ENCODE measurements at places on chromosomes 6 and 20. TPM values are rescaled to one million over a fixed set of nuclear protein-coding genes. Genes with fewer than 3 reads are reported as not detected.

KIFC1 gene
- total RNA-seq: 0.13 TPM

PROCR gene
- 56.0 TPM for total RNA-seq

HLA-DRB1 gene
- total RNA-seq: 17.1 TPM

ANKRD66 gene
- not detected for total RNA-seq

CALHM5 gene
- 1.3 TPM for total RNA-seq

MLN gene
- total RNA-seq: not detected

TFAP2D gene
- not detected for total RNA-seq

GRCh38 chr6:1378065-1379016, 11.0 kb upstream of the FOXF2 start:
- no peak for DNase-seq

- DNase-seq: no peak
These were observed 339.7 kb downstream of the TBC1D32 start for GRCh38 chr6:120994573-120994967.

DNA sequence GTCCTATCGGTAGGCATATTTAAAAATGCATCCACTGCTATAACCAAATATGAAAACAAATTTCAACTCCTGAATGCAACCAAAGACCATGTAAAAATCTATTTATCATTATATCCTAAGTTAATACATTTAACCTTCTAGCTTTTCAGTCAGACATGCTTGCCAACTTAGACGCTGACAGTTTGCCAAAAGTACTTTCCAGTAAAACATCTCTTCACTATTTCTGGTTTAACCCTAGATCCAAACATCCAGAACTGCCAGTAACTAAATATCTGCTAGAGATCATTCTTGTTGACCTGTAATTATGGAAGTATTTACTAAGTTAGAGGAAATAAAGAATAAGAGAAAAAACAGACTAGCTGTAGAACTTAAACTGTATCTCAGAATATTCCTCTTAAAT, 210.2 kb upstream of the THEMIS start:
- no peak for DNase-seq

DNA sequence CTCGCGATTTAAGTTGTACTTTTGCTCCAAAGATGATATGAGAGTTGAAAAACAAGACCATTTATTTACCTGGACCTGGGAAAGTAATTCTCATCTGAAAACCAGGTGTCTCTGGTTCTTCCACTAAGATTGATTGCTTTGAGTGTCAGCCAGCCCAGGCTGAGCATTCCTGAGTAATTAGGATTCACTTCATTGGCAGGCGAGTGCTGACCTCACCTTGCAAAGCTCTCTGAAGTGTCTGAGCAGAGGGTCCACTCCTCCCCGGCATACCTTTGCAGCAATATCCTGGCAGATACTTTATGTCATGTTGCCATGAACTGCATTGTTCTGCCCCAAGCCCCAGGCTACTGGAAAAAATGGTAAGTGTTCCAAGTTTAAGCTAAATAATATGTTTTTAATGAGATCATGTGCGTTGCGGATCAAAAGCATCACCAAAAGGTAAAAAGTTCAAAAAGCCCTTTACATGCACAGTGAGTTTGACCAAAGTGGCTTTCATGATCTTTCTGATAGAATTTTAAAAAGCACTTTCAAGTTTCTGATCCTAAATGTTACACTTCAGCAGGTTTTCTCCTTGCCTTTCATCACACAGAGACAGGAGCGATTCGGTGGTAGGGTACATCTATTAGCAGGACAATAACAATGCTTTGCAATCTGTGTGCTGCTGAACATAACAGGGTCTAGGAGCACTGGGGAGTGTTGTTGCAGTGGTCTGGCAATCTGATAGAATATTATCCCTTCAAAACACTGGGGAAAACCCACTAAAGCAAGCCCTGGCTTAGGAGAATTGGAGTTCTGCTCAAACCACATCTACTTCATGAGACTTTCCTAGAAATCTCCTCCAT, 127.8 kb upstream of the EEF1E1 start:
- DNase-seq: no peak

DNA sequence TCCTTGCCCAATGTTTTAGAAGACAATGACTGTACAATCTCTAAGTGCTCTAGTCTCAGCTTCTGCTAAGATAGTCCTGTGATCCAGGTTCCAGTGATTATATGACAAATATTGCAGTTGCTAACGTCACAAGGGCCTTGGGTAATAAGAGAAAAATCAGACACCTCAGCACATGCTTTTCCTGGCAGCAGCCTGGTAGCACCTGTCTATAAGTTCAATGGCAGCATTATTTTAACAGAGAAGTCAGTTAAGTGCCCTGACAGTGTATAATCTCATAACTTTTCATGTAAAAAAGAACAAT, 121.3 kb upstream of the BCLAF1 start:
- DNase-seq: no peak

- DNase-seq: no peak
These were observed 450.3 kb upstream of the BTBD3 start for GRCh38 chr20:11467436-11467835.

GRCh38 chr6:23637296-23637695, 488.7 kb upstream of the NRSN1 start:
- DNase-seq: no peak

- no peak for DNase-seq
These were observed 125.2 kb downstream of the PHACTR3 start for GRCh38 chr20:59729506-59729905.

DNA sequence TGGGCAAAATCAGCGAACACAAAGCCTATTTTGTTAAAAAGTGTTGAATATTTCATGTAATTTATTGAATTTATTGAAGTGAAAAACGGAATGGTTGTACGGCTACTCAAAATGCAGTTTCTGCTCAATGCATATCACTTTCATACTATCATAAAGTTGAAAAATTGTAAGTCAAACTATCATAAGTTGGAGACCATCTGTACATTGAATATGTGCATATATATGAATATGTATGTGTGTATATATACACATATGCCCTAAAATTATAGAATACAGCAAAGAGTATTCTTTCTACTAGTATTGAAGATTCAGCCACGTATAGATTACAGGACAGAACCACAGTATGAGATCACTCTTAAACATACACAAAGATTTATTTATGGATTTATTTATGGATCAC, 499.0 kb upstream of the SULF2 start:
- DNase-seq: no peak

DNA sequence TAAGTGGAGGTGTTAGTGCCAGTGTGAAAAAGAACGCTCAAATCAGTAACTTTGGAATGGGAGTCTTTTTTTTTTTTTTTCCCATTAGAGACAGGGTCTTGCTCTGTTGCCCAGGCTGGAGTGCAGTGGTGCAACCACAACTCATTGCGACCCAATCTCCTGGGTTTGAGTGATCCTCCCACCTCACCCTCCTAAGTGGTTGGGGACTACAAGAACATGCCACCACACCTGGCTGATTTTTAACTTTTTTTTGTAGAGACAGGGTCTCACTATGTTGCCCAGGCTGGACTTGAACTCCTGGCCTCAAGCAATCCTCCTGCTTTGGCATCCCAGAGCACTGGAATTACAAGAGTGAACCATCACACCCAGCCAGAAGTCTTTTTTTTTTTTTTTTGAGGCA, 19.7 kb downstream of the LATS1 start:
- no peak for DNase-seq

DNA sequence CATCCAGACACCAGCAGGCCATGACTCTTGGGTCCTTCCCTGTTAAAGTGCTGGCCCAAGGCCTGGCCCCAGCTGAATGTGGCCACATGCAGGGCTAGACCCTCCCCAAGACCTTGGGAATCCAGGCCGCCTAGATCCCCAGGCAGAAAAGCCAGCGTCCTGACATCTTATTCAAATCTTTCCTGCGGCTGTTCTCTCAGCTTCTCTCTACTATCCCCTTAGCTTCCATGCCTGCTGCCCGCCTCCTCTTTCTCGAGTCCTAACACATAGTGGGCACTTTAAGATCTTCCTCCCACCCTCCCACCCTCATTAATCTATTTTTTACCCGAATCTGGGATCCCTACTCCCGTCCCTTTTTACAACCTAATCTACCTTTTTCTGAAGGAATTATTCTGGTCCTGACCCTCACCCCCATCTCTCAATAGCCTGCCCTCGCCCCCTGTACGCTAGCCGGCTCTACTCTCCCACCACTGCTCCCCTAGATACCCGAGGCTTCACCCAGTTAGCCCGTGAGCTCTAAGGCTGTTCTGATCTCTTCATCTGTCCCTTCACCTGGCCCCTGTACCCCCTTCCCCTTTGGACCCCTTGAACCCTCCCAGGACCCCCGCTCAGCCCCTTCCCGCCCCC, at the start of gene CCHCR1:
Gene CCHCR1 (minus strand): TSS at position 290 of the 627 bp plus-strand sequence. CDS start 202 bp downstream, at position 88.
- no peak for DNase-seq

DNA sequence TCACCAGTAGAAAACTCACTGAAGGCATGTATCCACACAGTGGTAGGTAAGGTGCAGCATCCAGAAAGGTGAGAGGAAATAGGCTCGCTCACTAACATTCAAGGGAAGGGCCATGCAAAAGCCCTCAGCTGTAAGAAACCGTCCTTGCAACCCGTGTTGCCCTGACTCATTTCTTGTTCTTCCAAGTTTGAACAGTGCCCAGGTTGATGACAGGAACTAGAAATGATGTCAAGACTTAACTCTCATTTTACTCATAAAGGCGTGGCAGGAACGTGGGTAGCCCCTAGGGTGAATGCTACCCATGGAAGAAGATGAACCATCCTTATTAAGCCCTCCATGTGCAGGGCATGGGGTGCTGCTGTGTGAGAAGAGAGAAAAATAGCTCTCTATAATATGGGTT, 187.6 kb downstream of the CD83 start:
- no peak for DNase-seq

DNA sequence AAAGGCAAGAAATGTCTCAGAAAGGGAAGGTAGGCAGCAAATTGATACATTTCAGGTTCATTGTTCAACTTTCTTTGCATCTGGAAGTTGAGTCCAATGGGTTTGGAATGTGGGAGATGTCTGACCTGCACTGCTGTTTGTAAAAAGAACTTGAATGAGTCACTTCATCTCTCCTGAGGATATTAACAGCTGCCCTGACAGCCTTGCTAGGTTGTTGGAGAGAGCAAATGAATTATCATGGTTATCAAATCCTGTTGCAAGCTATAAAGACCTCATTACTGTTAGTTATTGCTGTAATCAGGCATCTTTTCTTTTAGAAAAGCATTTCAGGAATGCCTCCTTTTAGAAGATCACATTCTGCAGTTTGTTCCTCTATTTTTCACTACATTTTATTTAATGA, 23.0 kb upstream of the FLRT3 start:
- DNase-seq: no peak

DNA sequence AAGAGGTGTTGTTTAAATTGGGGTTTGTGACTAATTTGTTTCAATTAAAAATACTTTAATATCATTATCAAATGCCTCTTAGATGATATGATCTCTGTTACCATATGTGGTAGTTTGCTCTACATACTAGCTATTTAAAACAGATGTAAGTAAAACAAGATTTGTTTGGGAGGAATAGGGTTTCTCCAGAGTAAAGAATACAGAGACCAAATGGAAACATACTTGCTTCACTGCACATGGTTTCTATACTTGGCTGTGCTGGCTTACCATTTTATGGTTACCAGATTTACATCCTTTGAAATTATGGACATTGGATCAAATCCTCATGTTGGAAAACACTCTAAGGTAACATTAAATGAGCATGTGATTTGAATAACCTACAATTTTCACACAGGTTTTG, 588.3 kb downstream of the CD109 start:
- no peak for DNase-seq

DNA sequence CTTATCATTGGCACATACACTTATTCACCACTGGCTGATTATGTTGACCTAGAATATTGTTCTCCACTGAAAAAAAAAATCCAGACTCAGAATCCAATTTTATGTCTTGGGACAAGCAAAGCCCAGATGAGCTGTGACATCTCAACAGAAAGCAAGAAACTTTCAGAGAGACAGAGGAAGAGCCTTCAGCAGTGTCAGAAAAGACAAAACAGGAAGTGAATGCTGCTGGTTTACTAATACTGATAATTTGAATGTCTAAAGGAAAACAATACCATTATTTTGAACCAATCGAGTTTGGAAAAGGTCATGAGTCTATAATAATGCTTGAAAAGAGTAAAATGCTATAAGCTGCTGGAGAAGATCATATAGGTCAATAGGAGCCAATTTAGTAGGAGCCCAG, 179.8 kb upstream of the RIMS1 start:
- no peak for DNase-seq

DNA sequence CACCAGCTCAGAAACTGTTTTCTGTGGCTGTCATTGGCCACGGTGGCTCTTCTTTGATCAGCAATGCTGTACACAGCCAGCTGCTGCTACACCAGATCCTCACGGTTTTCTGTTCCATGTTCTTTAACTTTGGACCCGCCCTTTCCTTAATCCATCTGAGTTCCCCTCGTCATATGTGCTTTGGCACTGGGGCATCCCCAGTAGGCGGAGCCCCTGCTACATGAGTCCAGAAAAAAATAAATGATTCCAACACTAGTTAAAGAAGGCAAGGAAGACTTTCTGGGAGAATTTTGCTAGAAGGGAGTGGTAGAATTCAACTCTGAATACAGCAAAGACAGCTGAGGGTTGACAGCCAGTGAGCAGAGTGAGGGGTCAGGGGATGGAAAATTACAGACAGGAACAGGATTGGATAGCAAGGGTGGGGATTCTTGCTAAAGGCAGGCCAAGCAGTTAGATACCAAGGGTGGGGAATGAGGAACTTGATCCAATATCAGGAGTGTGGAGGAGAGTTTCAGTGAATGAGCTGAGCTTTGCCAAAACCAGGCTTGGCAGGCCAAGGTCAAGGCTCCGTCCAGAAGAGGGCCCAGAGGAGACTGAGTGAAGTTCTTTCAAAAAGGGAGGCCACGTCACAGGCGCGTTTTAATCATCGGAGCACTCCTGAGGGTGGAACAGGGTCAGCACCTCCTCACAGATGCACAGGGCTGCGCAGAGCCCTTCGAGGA, 391.8 kb downstream of the CDH4 start:
- no peak for DNase-seq
